ENCODE measurements at places on chromosomes 3 and 15.

DNA sequence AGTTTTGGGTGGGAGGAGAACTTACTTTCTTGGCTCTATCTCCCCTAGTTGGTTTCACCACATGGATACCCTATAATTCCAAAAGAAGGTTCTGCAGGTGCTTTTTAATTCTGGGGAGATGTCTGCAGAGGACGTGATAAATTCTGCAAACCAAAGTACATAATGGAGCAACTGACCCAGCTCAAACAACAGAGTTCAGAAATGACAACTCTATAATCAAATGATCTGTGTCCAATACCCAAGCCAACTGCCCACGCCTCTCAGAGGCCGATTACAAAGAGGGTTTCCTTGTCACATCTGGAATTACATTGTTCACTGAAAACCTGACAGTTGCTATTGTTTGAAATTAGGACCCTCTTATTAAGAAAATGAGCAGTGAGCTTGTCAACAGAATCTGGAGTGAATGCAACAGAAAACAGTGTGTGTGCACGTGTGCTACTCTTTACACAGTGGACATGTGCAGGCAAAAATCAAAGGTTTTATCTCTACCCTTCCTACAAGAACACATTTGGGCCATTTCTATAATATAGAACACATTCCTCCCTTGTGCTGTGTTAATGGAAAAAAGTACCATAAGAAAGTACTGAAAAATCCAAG lies 593.0 kb downstream of the MAGI1 start:
- no peak for DNase-seq

DNA sequence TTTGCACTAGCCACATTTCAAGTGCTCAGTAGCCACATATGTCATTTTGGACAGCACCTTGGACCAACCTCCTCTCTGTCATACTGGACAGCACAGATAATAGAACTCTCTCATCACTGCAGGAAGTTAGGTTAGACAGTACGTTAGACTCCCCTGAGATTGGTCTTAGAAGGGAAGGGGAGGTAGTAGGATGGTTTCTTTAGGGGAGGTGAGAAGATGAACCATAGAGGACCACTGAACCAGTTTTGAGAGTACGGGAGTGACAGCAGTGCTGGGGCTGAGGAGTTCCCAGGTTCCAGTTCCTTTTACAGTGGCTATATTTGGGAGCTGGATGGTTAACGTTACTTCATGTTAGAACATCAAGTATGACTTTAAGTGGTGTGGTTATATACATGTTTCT lies 7.8 kb downstream of the LRCH3 start:
- DNase-seq, result no peak

DNA sequence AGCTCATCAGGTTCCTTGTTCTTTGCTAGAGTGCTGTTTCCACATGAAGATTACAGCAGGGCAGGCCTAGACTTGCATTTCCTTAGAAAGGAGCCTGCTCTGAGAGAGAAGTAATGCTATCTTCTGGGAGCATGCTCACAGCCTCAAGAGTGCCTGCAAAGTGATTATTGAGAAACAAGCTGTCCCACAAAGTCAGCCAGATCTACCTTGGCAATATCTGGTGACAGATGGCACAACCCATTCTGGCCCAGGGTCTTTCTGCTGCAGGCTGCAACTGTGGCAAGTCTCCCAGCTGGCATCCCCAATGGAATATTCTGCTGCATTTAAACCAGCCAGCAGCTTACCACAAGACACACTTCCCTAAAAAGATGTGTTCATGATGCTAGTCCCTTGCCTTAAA lies 29.3 kb downstream of the MTMR10 start:
- DNase-seq, result peak; percentile 8

- DNase-seq, result peak; percentile 86
These were observed 25.9 kb downstream of the SNX33 start for GRCh38 chr15:75673426-75674235.

DNA sequence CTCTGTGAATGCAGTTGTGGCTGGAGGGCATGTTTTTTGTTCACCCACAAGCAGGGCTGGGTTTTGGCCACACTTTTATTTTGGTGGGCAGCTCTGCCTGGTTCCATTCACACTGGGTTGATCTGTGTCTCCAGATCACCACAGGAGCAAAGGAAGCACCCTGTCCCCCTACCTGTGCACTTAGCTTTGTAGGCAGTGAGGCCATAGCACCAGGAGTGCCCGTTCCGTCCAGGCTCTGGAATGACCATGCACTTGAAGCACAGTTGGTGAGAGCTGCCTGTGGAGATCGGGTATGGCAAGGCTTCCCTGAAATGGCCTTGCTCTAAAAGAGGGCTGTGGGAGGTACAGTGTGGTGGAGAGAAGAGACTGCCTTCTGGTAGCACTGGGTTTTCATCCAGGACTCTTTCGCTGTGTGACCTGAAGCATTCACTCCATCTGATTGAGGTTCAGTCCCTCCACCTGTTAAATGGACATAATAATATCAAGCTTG lies 31.7 kb downstream of the MINAR1 start:
- no peak for DNase-seq

Data from muscle of back (tissue), 13 donors.